ENCODE measurements at places on chromosomes 6 and 20. TPM values are rescaled to one million over a fixed set of nuclear protein-coding genes. Genes with fewer than 3 reads are reported as not detected.

VSTM2L gene
- total RNA-seq: 16.0 TPM

CASS4 gene
- 0.15 TPM for total RNA-seq

IMPG1 gene
- not detected for total RNA-seq

MRPS26 gene
- total RNA-seq: 52.7 TPM

TMEM74B gene
- 1.1 TPM for total RNA-seq

HNF4A gene
- 0.28 TPM for total RNA-seq

WFDC12 gene
- total RNA-seq: not detected

TENT5A gene
- 1.7 TPM for total RNA-seq

DNA sequence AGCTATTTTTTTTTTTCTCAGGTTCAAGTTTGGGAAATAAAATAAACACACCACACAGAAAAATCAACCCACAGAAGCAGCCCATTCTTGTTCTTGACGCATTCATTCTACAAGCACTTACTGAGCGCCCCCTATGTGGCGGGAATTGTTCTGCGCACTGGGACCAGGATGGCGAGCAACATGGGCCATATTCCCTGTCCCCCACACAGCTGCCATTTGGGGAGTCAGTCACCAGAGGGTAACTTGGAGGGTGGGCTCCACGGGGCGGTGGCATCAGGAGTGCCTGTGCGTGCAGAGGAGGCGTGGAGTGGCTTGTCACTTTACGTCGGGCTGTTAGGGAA is 185.0 kb upstream of the PDE10A start:
- no peak for DNase-seq
- no peak overlapping the region for H3K27ac ChIP-seq
- H3K4me3 ChIP-seq: no peak overlapping the region

GRCh38 chr6:81003156-81003555 is 749.3 kb downstream of the TENT5A start:
- H3K4me1 ChIP-seq: no peaks in the 10 kb centered on the region
- DNase-seq: no peak
- no peaks in the 10 kb centered on the region for H3K36me3 ChIP-seq
- no peaks in the 10 kb centered on the region for H3K27me3 ChIP-seq

- H3K4me1 ChIP-seq: no peaks in the 10 kb centered on the region
- H3K27me3 ChIP-seq: no peaks in the 10 kb centered on the region
- no peak overlapping the region for H3K4me3 ChIP-seq
- no peak for DNase-seq
Measured at GRCh38 chr20:39862470-39862891, 826.6 kb downstream of the MAFB start.

DNA sequence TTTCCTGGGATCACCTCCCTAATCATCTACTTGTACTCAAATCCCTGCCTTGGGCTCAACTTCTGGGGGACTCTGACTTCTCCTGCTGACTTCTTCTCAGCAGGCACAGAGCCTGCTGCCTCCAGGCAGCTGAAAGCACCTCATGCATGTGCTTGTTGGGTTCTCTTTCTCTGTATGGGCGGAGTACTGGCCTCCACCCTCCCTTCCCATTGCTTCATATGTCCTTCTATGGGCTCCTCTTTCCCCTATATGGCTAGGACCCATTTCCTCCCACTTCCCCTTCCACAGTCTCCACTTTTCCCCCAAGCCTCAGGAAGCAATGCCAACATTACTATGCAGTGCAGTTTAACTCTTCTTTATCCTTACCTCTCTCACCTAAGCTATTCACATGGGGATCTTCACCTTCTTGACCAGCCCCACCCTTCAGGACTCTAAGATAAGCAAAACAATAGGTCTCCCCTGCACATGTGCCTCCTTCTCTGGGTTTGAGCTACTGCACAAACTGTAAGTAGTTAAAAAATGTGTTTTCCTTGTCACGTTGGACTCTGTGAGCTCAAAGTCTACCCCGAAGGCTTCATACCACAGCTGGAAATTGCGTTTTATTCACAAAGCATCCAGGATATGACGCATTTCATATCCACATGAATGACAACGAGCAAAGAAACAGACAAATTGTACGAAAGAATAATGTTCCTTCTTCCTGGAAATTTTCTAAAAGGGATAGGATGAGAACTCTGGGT is 93.7 kb downstream of the CDS2 start:
- H3K36me3 ChIP-seq: no peaks in the 10 kb centered on the region
- peaks cover 5% of the 10 kb centered on the region for H3K4me1 ChIP-seq
- DNase-seq: no peak

- no peak overlapping the region for H3K27ac ChIP-seq
- no peak overlapping the region for H3K4me3 ChIP-seq
- no peaks in the 10 kb centered on the region for H3K36me3 ChIP-seq
- no peaks in the 10 kb centered on the region for H3K27me3 ChIP-seq
- DNase-seq: no peak
- no peaks in the 10 kb centered on the region for H3K4me1 ChIP-seq
Measured at GRCh38 chr6:4301871-4302270, 166.5 kb upstream of the ECI2 start.

GRCh38 chr6:3209114-3210023 is 18.1 kb downstream of the TUBB2B start:
- peak overlapping the region; percentile 68 for H3K27ac ChIP-seq
- DNase-seq: peak; percentile 88
- no peak overlapping the region for H3K4me3 ChIP-seq
- H3K4me1 ChIP-seq: peaks cover 10% of the 10 kb centered on the region

- DNase-seq: no peak
- no peaks in the 10 kb centered on the region for H3K36me3 ChIP-seq
- H3K4me1 ChIP-seq: no peaks in the 10 kb centered on the region
- H3K4me3 ChIP-seq: no peak overlapping the region
- 0 out of 2 replicates have a peak, but pooled peaks cover 5% of the 10 kb centered on the region for H3K27me3 ChIP-seq
Measured at GRCh38 chr6:135135835-135136234, 45.3 kb upstream of the MYB start.

GRCh38 chr6:10740061-10740460 is 7.5 kb upstream of the TMEM14B start:
- no peaks in the 10 kb centered on the region for H3K27me3 ChIP-seq
- H3K4me1 ChIP-seq: peaks cover 18% of the 10 kb centered on the region
- no peaks in the 10 kb centered on the region for H3K36me3 ChIP-seq
- no peak for DNase-seq
- H3K4me3 ChIP-seq: no peak overlapping the region

Data from Panc1 (cell line).